ENCODE measurements at places on chromosomes 6 and 20.

GRCh38 chr20:50211091-50211490, 20.5 kb downstream of the CEBPB start:
- no peak for DNase-seq

DNA sequence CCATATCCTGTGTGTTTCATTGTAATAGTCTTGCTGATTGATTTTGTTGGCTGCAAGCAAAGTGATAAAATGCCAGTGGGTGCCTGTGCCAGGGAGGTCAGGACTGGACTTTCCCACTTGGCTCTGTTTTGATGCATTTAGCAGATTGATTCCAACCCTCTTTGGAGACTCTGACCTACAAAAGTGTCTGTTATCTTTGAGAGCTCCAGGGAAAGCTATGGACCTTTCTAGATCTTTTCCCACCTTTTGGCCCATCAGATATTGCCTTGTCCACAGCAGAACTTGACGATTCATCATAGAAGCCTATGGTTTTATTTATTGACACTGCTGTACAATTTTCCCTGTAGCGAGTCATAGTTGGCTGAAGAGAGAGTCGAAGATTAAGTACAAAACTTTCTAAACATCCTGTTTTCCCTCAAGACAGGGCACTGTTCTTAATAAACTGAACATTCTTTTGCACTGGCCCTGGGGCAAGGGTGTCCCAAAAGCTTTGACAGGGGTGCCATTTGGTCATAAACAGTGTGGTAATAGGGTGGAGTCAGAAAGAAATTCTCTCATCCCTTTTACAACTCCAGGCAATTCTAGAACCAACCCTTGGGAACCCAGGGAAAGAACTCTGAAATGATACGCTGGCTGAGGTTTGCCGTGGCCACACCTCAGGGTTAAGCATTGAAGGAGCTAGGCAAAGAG, 53.7 kb downstream of the E2F3 start:
- DNase-seq: no peak

GRCh38 chr20:46347841-46348803, 39.8 kb upstream of the CDH22 start:
- DNase-seq: no peak

- DNase-seq: no peak
These were observed 30.5 kb downstream of the TFAP2B start for GRCh38 chr6:50848989-50849795.

DNA sequence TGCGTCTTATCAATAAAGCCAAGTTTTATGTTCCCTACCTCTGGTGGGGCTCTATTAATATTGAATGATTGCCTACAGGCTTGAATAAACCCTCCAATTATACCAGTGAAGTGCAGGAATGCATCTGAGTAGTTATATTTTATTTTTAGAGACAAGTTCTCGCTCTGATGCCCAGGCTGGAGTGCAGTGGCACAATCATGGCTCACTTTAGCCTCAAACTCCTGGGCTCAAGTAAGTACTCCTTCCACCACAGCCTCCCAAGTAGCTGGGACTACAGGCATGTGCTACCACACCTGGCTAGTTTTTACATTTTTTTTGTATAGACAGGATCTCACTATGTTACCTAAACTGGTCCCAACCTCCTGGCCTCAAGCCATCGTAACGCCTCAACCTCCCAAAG, 26.1 kb upstream of the UBE2J1 start:
- DNase-seq: no peak

- DNase-seq: no peak
These were observed 322.8 kb upstream of the NT5E start for GRCh38 chr6:85127168-85127498.

DNA sequence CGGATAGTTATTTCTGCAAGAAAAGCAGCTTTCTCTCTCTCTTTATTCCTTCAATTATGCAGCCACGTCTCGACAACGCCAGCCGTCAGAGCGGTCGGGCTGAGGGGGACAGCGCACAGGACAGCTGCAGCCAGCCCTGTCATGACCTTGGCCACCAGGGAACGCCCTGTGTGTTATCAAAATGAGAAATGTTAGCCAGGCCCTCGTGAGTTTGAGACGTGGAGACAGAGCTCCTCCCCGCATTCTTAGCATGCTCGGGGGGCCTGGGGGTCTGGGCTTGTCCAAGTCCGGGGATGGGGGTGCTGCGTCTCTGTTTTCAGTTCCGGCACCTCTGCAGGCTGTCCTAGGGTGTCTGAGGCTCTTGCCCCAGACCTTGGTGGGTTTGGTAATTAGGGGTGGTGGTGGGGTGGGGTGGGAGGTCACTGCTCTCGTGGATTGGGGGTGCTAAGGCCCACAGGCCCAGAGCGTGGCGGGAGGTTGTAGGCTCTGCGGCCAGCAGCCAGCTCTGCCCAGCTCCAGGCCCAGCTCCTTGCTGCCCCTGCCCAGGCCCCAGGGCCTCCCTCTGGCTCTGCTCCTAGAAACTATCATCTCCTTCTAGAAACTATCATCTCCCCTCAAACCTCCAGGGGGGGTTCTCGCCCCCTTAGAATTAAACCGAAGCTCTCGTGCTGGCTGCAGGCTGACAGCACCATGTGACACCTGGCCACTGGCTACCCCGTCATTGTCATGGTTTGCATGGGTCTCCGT, 54.3 kb upstream of the GATA5 start:
- no peak for DNase-seq

- DNase-seq: no peak
These were observed 18.6 kb upstream of the SLCO4A1 start for GRCh38 chr20:62623488-62624324.

GRCh38 chr6:7107578-7108195, at the start of gene RREB1:
Gene RREB1 (plus strand): TSS chr6:7107961. CDS start chr6:7181912, 73,951 bp downstream.
- peak; percentile 53 for DNase-seq

- DNase-seq: no peak
These were observed 338 bp downstream of the SRXN1 start for GRCh38 chr20:652615-653109.

- no peak for DNase-seq
These were observed 17.7 kb downstream of the MYLIP start for GRCh38 chr6:16146527-16146955.

DNA sequence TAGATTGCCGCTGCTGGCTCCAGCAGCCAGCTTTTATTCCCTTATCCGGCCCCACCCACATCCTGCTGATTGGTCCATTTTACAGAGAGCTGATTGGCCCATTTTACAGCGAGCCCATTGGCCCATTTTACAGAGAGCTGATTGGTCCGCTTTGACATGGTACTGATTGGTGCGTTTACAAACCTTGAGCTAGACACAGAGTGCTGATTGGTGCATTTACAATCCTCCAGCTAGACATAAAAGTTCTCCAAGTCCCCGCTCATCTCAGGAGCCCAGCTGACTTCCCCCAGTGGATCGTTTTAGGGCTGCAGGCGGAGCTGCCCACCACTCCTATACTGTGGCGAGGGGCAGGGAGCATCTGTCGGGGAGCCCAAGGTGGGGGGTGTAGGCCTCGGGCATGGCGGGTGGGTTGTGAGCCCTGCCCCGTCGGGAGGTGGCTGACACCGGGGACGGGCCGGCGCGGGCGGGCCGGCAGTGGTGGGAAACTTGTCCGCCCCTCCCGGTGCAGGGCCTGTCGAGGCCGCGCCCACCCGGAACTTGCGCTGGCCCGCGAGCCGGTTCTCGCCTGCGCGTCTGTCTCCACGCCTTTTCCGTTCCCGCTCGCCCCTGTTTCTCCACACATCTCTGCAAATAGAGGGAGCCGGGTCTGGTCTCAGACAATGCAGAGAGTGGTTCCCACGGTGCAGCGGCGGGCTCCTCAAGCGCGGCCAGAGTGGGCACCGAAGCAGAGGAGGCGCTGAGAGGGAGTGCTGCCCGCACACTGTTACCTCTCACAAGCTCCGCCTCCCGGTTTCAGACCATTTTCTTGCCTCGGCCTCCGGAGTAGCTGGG, 86.1 kb upstream of the STMND1 start:
- DNase-seq: no peak

DNA sequence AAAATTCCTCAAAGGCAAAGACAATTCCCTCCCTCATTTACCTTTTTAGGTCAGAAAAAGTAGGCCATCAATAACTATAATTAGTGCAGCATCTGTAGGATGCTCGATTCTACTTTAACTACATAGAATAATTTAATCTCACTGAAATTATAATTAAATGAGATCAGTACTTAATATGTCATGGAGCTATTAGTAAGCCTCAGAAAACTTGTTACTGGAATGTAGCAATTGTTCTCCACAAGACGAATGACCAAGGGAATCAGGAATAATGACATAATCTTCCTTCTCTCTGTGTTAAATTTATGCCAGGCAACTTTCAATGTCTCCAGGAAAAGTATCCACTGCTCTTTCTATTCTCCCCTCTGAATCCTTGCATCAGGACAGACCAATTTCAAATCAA, 34.1 kb downstream of the SESN1 start:
- no peak for DNase-seq

- DNase-seq: no peak
These were observed 42.7 kb downstream of the TRPC4AP start for GRCh38 chr20:35049776-35050352.

GRCh38 chr20:45358282-45359068, 4.5 kb upstream of the SYS1 start:
- DNase-seq: peak; percentile 45

GRCh38 chr6:38517005-38517404, 122.7 kb downstream of the BTBD9 start:
- no peak for DNase-seq

- DNase-seq: no peak
These were observed 121.4 kb downstream of the TBXT start for GRCh38 chr6:166046226-166046625.

GRCh38 chr20:14576196-14576877, 238.9 kb upstream of the FLRT3 start:
- DNase-seq: no peak

- no peak for DNase-seq
These were observed 238.8 kb upstream of the ECI2 start for GRCh38 chr6:4374216-4374615.
